ENCODE measurements at places on chromosomes 13 and 19.
A peak's percentile ranks its signal among the peaks of the same experiment; 100 is the strongest.

GRCh38 chr19:37304190-37304883 lies 66.6 kb upstream of the ZNF527 start:
- DNase-seq: no peak

GRCh38 chr19:55667511-55667910 lies 7.5 kb upstream of the EPN1 start:
- DNase-seq: no peak

DNA sequence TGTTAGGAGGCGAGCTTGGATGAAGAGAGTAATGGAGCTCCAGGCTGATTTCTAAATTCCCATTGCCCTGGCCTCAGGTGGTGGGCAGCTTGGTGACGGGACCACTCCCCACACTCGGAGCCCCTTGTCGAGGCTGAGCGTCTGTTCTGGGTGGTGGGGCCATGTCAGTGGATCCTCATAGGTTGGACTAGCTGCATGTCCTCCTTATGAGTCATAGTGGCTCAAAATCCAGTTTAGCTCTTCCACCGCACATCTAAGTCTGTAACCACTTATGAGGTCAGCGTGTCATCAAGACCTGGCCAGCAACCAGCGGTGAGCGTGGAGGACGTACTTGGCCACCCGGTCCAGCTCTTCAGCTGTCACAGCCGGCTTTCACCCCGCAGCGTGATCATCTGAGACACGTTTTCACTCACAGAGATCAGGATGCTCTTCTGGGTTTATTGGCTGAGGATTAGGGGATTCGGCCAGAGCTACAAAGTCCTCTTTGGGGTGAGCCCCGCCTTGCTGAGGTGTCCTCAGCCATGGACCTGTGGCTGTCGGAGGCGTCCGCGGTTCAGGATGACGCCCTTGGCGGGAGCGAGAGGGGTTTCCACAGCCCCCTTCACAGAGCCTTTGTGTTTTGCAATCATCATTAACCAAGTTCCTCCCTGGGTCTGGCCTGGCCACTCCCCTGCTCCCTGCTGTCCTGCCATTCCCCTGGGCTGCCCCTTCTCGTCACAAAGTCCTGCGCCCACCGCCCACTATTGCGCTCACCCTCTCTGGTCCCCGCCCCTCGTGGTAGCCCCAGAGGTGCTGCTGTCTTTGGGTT lies 41.9 kb downstream of the ADPRHL1 start:
- no peak for DNase-seq

DNA sequence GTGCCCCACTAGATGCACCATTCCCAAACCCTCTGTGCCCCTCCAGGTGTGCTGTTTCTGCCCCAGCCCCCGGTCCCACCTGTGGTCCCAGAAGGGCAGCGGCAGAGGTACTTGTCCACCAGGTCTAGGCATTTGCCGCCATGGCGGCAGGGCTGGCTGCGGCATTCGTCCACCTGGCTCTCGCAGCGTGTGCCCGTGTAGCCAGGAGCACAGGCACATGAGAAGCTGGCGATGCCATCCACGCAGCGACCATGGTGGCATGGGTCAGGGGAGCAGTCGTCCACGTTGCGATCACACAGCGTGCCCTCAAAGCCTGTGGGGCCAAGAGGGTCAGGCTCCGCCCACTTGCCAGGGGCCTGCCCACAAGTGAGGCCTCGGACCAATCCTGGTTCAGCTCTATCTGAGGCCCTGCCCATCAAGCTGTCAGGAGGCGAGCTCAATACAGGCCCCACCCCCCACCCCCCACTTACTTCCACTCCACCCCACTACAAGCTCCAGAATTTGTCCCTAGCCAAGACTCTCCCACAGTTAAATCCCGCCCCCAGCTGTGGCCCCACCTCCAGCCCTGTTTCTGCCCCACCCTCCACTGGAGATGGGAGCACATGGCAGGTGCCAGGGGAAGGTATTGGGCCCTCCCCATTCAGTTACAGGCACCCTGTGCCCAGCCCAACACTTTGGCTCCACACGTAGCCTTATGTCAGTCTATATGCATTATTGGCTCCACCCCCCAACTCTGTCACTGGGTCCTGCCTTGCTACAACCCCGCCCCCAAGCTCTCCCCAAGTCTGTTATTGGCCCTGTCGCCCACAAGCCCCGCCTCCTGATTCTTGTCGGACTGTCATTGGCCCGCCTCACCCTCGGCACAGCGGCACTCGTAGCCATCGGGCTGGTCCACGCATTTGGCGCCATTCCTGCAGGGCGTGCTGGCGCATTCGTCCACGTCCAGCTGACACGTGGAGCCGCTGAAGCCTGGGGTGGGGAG lies 13.5 kb downstream of the NOTCH3 start:
- DNase-seq: no peak

DNA sequence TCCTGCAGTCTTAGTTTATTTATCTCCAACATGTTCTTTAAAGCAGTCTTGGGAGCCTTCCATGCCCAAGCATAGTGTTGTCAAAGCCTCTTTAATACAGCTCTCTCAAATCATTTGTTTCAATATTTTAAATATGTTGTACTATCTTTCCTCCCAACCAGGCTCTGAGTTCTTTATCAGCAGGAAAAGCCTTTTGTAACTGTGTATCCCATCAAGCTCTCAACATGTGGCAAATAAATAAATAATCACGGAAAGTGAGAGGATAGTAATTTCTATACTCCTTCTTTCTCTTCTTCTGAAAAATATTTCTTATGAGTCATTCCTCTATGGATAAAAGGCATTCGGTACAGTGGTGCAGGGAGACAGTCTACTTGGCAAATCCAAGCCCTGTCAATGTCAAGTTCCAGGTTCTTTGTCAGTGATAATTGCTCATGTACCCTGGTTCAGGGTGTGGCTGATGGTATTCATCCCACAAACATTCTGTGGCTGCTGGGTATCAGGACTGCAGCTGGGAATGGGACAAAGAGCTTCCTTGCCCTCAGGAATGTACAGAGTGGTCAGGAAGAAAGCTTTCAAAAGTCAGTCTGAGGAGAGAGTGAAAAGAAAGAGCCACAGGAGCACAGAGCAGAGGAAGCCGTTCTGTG lies 384.3 kb downstream of the EFNB2 start:
- no peak for DNase-seq

DNA sequence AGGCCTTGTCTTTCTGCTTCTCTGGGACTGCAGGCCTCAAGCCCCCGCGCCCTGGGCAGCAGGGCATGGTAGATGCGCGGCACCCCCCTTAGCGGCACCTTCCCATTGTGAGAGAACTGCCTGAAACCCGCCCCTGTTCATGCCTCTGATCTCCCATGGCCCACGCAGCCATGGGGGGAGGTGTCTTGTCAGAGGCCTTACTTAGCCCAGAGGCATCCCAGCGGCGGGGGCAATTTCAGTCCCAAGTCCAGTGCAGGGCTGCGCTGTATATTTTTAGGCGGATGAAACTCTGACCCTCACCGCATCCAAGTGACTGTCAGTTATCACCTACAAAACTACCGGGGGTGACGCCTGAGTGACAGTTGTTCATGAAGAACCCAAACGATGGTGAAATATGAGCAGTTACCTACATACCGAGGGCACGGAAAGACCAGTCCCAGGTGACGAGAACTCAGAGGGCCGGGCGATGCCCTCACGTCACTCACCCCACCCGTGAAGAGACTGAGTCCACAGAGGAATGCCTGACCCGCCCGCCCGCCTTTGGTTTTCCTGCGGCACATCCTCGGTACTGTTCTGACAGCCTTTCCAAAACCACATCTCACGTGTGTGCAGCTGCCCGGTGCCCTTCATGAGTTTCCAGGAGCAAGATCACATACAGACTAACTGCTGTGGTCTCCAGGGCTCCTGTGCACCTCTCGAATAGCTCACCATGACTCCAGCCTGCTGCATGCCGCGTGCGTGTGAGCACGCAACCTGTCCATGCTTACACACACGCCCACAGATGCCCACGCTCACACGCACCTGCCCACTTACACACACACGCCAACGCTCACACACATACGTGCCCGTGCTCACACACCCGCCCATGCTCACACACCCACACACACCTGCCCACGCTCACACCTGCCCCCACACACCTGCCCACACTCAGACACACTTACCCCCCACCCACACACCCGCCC lies 14.4 kb downstream of the IL17D start:
- DNase-seq: no peak

- DNase-seq: no peak
Measured at GRCh38 chr13:110445183-110445582, 116.3 kb downstream of the RAB20 start.

- no peak for DNase-seq
Measured at GRCh38 chr13:45704854-45705695, 3.0 kb downstream of the CBY2 start.

DNA sequence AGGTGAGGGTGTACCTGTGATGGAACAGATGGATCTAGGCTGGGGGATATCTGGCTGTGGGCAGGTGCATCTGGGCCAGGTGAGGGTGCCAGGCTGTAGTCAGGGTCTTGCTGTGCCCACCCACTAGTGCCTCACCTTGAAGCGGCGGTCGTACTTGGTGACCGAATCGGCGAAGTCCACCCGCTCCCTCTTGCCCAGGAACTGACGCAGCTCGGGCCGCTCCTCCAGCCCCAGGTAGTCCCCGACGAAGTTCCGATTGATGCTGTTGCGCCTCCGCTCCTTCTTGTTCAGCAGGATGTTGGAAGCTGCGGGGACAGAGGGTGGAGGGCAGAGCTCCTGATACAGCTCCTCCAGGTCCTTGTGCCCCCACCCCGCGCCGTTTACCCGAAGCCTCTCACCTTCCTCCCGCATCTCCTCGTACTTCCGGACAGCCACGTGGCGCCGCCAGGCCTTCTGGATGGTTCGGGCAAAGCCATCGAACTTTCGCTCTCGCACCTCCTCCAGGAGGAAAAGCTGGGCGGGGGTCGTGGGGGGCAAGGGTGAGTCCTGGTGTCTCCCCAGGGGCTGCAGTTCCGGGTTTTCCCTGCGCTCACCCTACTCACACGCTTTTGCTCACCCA lies 16.2 kb upstream of the ZNF414 start:
- no peak for DNase-seq

DNA sequence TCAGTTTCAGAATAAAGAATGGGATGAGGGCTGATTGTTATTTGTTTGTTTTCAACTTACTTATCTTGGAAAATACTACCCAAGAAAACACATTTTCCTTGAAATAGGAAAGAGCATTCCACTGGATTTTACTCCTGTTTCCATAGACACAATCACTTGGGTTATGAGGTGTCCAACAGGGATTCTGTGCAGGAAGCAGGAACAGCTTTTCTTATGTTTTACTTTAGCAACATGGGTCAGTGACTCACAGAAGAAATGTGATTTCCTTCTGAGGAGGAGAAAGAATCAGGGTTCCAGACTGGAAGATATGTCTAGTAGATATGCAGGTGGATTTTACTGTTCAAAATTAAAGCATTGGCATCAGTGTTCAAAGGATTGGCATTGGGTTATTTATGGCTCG lies 180.8 kb upstream of the GPC6 start:
- DNase-seq: no peak

GRCh38 chr19:14407605-14408484 lies 11.3 kb downstream of the DDX39A start:
- DNase-seq: no peak

DNA sequence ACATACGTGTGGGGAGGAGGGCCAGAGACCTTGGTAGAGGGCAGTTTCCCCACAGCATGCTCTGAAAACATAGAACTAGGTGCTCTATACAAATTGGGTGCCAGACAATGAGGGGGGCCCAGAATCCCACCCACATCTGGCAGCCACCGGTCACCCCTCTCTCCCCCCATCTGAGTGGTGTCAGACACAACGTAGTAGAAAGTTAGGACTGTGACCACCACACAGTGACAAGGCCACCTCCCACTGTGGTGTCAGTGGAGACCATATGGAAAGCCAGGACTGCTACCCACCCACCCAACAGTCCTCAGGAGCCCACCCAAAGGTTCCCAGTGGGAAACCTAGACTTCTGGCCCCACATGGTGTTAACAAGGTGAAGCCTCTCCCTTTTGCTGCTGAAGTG lies 2.1 kb upstream of the ATP4B start:
- no peak for DNase-seq

GRCh38 chr19:38869836-38870607 lies 8.1 kb downstream of the RINL start:
- peak; percentile 84 for DNase-seq

DNA sequence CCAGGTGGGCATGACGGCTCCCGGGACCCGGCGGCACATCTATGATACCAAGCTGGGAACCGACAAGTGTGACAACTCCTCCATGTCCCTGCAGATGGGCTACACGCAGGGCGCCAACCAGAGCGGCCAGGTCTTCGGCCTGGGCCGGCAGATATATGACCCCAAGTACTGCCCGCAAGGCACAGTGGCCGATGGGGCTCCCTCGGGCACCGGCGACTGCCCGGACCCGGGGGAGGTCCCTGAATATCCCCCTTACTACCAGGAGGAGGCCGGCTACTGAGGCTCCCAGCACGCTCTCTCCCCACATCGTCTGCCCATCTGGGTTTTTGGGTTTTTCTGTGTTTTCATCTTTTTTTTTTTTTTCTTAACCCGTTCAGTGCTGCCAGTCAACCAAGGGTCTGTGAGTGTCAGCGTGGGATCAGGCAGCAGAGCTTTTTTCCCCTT lies 2.3 kb upstream of the ABCA7 start:
- DNase-seq: no peak

DNA sequence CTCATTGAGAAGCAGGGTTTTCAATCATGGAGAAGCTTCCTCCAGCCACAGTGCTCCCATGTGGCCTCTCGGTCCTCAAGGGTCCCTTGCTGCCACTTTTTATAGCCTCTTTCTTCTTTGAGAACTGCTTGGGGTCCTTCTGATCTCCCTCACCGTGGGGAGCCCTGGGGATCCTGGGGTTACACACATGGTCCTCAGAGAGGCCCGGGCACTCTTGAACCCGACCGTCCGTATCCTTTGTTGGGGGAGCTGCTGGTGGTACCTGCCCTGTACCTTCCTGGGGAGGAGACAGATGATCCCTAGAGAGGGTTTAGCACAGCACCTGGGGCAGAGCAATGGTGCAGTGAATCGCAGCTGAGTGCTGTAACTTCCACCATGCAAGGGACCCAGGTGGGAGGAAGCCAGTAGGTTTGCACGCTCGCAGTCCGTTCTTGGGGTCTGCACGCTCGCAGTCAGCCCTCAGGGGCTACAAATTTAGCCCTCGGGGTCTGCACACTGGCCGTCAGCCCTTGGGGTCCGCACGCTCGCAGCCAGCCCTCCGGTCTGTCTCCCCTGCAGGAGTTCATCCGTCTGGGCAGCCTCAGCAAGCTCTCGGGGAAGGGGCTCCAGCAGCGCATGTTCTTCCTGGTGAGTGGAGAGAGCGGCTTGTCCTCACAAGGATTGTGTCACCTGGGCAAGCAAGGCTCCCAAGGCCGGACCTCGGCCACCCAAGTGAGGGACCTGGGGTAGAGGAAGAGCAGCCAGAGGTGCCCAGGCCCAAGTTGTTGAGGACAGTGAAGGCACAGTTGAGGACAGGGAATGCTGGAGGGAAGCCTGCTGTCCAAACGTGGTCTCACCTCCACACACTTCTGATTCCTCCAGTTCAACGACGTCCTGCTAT lies 138.4 kb downstream of the STK24 start:
- DNase-seq: no peak

DNA sequence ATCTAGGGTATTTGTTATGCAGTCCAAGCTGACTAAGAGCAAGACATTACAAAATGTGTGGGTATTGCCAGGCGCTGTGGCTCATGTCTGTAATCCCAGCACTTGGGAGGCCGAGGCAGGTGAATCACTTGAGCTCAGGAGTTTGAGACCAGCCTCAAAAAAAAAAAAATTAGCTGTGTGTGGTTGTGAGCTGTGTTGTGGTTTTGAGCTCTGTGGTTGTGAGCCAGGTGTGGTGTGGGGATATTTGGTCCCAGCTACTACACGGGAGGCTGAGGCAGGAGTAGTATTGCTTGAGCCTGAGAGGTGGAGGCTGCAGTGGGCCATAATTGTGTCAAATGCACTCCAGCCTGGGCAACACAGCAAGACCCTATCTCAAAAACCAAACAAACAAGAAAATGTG lies 5.6 kb upstream of the KEAP1 start:
- no peak for DNase-seq

GRCh38 chr13:25800523-25800922 lies 251.3 kb downstream of the SHISA2 start:
- no peak for DNase-seq

GRCh38 chr13:43293008-43293407 lies 269.6 kb downstream of the DNAJC15 start:
- DNase-seq: no peak

Data from activated CD4-positive, alpha-beta T cell treated with anti-CD3 and anti-CD28 coated beads for 24 hours (primary cell).